Stimulated activated CD4-positive, alpha-beta T cell treated with anti-CD3 and anti-CD28 coated beads, TNF-alpha, amount 100 ng/mL, for 1 hour (primary cell): ENCODE measurements at places on chromosomes 16 and 17.

- no peak for DNase-seq
Measured at GRCh38 chr17:61254904-61255303, 144.7 kb upstream of the TBX2 start.

DNA sequence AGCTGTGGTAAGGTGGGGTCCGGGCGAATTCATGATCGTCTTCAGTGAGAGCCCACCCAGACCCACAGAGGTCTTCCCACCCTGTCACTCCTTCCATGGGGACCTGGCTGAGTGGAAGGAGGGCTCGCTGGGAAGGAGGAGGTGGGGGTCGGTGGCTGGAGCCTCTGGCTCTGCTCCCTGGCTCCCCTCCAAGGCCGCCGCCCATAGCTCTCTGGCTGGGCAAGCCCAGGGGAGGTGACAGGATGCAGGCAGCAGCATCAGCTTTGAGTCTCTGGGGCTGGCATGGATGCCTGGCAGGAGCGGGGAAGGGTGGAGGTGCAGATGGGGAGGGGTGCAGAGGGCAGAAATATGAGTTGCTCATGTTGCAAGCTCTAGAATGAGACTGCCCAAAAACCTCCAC lies 147.0 kb downstream of the ENGASE start:
- DNase-seq, result no peak

- DNase-seq, result no peak
Measured at GRCh38 chr17:73976676-73977521, 226.6 kb upstream of the RPL38 start.

GRCh38 chr16:12498077-12498476 lies 305.6 kb downstream of the CPPED1 start:
- DNase-seq, result no peak

DNA sequence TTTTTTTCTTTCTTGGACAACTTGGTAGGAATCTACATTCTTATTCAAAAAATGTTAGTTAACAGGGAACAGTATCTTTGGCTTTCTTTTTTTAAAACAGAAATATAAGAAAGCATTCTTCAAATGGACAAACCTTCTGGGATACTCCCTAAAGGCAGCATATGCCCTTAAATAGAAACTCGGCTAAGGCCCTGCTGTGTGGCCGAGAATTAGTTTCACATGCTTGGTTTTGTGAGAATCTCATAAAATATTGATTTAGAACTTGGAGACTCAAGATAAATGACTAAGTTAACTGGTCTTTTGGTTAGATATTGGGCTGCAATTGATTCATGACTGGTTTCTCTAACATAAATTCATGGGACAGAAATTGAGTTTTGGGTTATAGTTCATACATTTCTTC lies 359.9 kb upstream of the XYLT1 start:
- no peak for DNase-seq

- DNase-seq, result no peak
Measured at GRCh38 chr17:79340333-79341221, 266.0 kb downstream of the ENGASE start.

DNA sequence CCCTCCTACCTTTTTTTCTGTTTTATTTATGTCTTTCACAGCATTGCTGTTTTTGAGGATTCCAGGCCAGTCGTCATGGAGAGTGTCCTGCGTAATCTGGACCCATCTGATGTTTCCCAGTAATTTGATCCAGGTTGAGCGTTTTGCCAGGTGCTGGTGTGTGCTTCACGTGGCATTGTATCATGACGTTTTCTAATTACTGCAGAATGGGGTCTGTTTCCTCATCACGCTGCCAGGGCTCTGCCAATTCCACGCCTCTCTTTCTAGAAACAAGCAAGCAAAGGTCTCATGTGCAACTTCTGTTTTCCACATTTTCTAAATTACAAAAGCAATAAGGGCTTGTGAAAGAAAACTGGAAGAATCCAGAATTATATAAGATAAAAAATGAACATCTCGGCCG lies 28.3 kb upstream of the BHLHA9 start:
- no peak for DNase-seq

- no peak for DNase-seq
Measured at GRCh38 chr17:40024901-40025300, 9.7 kb downstream of the CSF3 start.

DNA sequence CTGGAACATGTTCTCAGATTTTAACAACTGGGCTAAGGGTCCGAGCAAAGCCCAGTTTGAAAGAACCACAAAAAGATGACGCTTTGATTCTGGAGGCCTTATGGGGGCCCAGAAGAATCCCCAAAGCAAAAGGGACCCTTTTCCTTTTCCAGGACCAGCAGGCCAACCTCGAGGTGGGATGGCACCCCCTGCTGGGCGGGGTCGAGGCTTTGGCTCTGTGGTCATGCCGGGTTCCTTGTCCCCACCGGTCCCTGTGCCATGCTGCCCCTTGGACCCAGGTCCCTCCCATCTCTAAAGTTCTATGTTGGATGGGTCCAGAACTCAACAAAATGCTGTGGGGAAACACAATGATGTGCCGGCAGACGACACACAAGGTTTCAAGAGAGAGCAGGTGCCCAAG lies 30.9 kb downstream of the TMEM204 start:
- DNase-seq, result no peak

GRCh38 chr16:69120096-69120664 lies 12.2 kb downstream of the CHTF8 start:
- no peak for DNase-seq

- DNase-seq, result no peak
Measured at GRCh38 chr17:34920676-34921075, 40.6 kb downstream of the CCT6B start.

GRCh38 chr16:3583303-3584038 lies 6.3 kb upstream of the NLRC3 start:
- no peak for DNase-seq

DNA sequence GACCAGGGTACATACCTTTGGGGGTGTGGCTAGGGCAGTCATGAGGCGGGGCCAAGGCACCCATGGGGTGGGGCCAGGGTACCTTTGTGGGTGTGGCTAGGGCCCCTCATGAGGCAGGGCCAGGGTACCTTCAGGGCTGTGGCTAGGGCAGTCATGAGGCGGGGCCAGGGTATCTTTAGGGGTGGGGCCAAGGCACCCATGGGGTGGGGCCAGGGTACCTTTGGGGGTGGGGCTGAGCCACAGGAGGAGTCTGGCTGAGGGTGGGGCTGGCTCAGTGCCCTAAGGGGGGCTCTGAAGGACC lies 3.5 kb downstream of the GNG13 start:
- DNase-seq, result no peak

DNA sequence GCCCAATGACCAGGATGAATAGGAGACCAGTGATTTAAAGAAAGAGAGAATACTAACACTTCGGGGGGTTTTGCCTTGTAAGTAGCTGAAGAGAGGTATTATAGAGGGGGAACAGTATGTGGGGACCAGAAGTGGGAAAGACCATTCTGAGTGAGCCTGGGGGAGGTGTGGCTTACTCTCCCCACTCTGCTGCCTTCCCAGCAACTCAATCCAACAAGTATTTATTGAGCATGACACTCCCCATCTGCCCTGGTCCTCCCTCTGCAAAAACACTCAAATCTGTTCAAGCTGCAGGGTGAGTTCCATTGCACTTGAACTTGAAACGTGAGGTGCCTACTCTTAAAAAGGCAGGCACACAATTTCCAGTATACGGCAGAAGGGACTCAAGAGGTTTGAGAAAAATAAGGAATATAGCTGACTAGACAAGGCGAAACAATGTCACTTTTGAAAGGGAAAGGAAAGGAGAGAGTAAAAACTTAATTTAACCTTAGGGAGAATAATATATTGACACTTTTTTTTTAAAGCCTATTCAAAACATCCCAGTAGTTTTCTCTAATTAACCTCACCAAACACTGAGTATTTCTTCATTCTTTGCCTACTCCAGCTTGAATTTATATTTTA lies 8.2 kb downstream of the FAM117A start:
- DNase-seq, result no peak

DNA sequence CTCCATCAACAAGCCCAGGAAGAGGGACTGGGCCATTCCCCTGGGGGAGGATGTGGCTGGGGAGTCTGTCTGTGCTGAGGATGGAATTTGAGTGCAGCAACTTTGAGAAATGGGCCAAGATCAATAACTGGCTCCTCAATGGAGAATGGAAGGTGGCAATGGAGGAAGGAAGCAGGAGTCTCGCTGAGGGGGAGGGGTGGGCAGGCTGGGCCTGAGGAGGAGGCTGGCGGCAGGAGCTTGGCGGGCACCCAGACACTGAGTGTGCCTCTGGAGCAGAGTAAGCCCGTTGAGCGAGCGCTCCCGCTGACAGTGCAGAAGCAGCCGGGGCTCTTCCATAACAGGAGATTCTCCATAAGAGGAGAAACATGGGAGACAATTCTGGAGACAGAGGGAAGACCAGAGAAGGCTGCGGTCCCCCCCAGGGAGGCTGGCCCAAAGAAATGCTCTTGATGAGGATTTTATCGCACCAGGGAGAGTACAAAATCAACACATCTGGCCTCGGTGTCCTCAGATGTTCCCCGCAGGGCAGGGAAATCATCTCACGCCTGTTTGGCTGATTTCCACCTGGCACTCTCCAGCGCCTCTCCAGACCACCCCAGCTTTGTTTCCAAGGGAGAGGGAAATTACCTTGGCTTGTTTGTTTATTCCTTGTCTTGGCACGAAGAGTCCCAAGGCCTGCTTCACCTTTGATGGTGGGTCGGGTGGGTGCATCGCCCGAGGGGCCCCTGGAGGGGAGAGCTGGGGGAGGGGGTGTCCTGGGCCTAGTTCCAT lies 2.8 kb upstream of the MMP15 start:
- DNase-seq, result no peak

DNA sequence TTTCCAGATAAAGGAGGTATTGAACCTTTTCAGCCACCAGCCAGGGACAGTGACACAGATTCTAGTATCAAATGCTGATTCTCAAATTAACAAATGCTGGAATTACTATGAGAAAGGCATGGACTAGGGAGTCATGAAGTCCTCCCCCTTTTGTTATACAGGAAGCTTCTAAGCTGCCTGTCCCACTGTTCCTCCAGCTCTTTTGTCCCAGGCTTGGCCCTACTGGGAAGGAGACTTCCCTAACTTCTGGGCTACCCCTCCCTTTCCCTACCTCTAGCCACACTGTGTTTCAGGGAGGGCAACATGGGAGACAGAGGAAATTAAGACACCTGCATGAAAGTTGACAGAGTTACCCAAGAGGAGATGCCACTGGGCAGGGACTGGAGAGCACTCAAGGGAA lies 192.5 kb downstream of the CDH13 start:
- no peak for DNase-seq

GRCh38 chr16:27326738-27327585 lies 13.2 kb downstream of the IL4R start:
- no peak for DNase-seq

GRCh38 chr17:81379523-81379942 lies 15.7 kb upstream of the BAHCC1 start:
- DNase-seq, result no peak

GRCh38 chr16:88616320-88616719 lies 22.1 kb upstream of the IL17C start:
- DNase-seq, result no peak

GRCh38 chr17:11241611-11242226 lies 706 bp downstream of the SHISA6 start:
- no peak for DNase-seq

DNA sequence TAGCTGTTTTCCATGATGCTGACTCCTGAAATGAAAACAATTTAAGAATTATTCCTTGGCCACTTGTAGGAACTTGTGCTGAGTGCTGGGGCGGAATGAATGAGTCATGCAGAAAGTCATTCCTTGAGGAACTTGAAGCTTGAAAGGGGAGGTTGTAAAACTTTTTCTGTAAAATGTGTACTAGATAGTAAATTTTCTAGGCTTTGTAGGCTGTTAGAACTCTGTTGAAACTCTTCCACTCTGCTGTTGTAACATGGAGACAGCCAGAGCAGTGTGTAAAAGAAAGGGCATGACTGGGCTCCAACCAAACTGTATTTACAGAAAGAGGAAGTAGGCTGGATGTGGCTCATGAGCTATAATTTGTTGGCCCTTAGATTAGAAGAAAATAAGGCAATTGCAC lies 46.1 kb downstream of the ABCA8 start:
- DNase-seq, result no peak

GRCh38 chr17:50626037-50626574 lies 8.6 kb upstream of the ABCC3 start:
- DNase-seq, result no peak

- no peak for DNase-seq
Measured at GRCh38 chr17:46003907-46004748, 5.1 kb downstream of the STH start.

DNA sequence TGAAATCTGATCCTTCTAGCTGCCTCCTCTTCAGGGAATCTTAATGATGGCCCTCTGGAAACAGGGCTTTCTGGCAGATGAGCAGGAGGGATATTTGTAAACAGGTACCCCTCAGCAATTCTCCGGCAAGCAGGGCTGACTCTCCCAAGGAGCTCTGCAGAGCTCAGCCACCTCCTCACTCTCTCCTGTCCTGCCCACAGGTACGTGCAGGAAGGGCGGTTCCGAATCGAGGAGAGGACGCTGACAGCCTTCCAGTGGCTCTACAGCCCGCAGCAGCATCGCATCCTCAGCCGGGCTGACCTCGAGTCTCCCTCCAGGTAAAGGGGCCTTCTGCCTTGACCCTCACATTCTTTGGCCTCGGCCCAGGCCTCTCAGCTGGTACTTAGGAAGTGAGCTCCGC lies 20.7 kb upstream of the CCDC92B start:
- no peak for DNase-seq

DNA sequence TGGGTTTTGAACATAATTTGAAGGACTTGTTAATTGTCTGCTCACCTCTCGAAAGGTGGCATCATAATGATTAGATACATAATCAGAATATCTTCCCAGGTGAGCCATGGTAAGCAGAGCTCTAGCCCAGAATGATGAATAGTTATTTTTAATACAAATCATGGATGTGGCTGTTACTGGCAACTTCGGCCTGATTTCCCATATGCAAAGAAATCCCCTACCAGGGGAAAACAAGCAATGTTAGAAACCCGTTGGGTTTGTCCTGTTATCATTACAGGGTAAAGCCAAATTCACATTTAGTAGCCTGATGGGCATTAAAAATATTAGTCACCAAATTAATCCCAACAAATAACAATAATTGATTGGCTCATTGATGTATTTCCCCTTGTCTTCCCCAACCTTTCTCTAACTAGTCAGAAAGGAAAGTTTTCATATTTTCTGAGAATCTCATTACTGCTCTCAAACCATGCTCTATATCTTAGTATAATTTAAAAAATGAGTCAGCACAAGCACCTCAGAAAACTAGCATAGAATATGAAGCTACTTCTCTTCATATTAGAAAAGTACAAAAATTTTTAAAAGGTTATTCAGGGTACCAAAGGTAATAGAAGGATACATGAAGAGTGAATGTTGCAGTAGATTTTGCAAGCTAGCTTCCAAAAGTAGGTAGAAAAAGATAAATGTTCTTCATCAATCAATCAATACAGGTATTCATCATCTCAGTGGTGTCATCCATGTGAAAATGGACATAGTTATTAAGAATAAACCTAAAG lies 5.0 kb downstream of the STAT5B start:
- DNase-seq, result no peak

DNA sequence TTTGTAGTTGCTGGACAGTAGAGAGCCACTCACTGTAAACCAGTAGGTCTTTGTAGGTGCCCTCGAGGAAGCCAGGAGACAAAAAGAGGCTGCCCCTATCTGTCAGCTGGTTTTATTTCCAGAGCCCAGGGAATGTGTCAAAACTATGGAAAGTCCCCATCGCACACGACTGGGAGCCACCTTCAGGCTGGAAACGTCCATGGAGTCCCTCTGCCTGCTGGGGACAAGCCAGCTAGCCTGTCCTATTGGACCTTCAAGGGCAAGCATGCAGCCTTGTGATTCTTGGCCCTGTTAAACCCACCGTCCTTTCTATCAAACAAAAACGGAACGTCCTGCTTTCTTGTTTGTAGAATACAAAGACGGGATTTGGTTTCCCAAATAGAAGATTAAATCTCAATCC lies 289.8 kb downstream of the SLC39A11 start:
- no peak for DNase-seq
